Stimulated activated CD8-positive, alpha-beta memory T cell treated with anti-CD3 and anti-CD28 coated beads, Interleukin-12 subunit alpha, Interleukin-12 subunit beta, amount 100 ng/mL, for 1 hour (primary cell): ENCODE measurements at places on chromosomes 1 and 21.
A peak's percentile ranks its signal among the peaks of the same experiment; 100 is the strongest.

- no peak for DNase-seq
Observed at GRCh38 chr1:179066471-179066870, 15.4 kb upstream of the TOR3A start.

DNA sequence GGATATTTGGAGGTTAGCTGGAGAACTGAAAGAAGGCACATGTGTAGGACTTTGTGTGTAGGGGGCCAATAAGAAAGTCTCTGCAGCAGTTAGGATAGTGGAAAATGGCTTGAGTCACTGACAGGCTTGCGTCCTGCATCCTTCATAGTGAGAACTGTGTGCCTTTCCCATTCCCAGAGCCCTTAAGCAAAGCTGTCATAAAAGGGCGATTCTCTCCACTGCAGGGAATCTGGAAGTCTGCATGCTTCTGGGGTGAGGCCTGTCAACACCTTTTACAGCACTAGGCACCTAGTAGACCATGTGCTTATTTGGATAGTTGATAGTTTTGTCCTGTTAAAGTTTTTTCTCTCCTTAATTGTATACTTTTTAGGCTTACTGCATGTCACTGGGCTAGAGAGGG, 39.4 kb upstream of the MACF1 start:
- no peak for DNase-seq

DNA sequence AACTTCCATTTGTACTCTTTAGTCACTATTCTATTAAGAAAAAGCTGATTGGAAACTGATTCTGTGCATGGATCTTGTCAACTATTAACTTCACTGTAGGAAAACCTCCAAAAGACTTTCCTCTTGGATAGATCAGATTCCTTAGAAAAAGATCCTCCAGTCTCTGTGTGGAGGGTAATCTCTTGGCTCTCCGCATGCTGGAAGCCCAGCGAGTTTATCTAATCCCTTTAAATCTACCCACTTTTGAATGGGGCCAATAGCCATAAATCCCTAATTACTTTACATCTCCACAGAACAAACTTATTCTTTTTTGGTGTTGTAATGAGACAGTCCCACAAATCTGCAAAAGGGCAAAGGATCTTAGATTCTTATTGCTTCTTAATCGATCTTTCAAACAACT, 1206.4 kb upstream of the ADGRL4 start:
- DNase-seq = no peak

DNA sequence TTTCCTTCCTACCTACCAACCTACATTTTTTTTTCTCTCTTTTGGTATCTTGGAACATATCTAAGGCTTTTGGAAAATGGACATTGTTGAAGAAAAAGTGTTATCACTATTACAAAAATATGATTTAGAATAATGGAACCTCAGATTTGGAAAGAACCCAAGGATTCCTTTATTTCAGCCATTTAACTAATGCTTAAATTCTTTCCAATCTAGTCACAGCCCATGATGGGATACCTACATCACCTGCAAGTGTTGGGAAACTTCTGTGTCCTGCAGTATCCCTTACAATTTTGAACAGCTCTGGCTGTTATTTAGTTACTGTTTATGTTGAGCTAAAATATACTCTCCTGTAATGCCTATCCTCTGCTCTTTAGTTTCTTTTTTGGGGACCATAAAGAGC, 22.3 kb upstream of the APOBEC4 start:
- no peak for DNase-seq

GRCh38 chr1:169060919-169061639, 45.4 kb upstream of the ATP1B1 start:
- DNase-seq = no peak

DNA sequence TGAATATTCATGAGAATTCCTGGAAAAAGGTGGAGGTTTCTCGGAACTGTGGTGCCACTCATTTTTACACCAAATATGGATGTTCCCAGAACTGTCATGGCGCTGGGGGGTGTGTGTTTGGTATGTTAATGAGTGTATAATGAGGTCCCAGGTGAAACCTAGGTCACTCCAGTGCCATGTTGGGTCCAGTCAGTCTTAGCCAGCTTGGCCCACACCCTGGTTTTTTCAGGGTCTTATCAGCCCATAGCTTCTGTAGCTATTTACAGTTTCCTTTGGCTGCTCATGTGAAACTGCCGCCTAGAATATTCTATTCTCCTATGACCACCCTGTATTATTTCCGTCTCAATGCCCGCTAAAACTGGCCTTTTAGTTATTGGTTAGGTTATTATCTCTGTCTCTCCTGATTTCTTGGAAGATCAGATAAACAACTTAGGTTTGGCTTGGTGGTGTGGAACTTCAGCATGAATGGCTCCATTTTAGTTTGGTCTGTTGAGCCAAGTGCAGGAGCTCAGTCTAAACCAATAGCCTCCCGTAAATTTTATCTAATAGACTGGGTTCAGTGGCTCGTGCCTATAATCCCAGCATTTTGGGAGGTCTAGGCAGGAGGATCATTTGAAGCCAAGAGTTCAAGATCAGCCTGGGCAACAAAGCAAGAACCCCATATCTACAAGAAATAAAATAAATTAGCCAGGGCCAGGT, 42.1 kb upstream of the EDARADD start:
- no peak for DNase-seq

- no peak for DNase-seq
Observed at GRCh38 chr1:172145656-172146055, 274.8 kb upstream of the C1orf105 start.

DNA sequence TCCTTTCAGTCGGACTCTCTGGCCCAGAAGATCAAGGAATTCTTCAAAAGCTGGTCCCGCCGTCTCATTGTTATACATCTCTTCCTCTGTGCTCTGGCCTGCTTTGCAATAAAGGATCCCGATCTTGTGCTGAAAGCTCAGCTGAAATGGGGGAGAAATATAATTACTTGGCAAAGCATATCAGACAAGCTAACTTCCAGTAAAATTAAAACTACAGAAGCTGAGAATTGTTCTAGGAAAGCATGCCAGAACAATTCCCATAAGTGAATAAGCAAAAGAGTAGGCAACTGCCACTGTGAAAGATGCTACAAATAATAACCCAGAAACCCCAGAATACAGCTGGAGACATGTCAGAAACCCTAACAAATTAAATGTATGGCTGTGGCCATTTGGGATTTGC, 146.1 kb downstream of the SIPA1L2 start:
- no peak for DNase-seq

GRCh38 chr1:21587602-21587953, 78.4 kb downstream of the ALPL start:
- DNase-seq = no peak

GRCh38 chr21:46452710-46453109, 6.0 kb upstream of the DIP2A start:
- DNase-seq = no peak

DNA sequence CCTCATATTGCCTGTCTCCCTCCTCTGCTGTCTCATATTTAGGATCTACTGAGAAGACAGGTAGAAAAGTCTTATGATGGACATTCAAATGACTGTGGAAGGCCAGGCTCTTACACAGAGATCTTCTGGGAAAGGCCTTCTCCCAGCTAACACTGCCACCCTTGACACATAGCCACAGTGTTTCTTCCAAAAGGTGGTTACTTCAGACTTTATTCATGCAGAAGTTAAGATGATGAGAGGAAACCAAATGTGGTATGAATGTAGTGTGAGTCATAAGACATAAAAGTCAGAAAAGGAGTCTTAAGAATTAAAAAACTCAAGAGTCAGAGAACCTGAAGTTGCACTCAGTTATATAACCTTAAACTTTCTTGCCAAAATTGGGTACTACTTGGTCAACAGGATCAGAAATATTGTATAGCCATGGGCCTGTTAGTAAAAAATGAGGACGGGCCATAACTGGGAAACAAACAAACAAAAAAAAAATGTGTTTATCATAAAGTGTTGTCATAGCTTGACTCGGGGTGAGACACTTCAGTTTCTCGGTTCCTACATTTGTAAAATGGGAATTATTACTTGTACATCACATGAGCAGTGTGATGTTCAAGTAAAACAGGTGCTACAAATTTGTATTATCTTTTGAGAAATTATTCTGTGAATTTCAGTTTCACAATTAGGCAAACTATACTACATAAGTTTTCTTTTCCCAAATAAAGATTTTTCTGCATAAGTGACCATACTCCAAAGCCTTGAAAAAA, 1.2 kb upstream of the DENND1B start:
- DNase-seq = peak; percentile 4

DNA sequence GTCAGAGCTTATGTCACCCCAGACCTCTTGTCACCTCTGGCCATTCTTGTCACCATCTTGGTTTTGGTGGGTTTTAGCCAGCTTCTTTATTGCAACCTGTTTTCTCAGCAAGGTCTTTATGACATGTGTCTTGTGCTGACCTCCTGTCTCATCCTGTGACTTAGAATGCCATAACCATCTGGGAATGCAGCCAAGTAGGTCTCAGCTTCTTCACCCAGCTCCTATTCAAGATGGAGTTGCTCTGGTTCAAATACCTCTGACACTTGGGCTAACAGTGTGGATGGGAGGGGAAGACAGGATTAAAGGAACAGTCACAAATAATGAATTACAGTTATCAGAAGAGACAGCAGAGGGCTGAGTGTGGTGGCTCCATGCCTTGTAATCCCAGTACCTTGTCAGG, 30.5 kb upstream of the PIK3CD start:
- DNase-seq = no peak

DNA sequence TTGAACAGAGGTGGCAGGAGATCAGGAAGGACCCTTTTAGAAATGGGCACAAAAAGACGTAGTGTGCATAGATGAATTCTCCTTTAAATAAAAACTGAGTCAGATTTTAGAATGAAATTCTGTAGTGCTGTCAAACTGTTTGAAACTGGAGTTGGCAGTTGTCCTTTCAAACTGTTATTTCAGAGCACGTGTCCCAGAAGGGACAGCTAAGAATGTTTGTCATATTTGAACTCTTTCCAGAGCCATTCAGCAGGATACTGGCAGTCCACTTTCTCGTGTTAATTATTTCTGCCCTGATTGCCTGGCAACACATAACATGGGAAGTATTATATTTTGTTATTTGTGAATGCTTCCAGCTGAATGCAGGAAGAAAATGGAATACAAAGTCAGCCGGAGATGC, 212.3 kb upstream of the DPYD start:
- DNase-seq = no peak

GRCh38 chr1:173478094-173478674, 1.0 kb downstream of the PRDX6 start:
- DNase-seq = no peak

DNA sequence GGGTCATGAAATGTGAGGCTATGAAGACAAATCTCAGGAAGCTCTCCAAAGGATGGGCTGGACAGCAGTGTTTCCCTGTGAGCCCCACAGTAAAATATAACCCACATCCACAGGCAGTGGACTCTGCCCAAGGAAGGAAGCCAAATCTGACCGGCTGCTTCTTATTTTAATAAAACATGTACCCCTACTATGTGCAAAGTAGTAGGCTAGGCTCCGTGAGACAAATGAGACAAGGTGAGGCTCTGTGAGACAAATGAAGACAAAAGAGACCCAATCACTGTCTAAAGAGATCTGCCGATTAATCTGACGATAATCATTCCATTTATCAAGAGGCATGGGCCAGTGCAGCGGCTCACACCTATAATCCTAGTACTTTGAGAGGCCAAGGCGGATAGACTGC, 2.1 kb downstream of the ASAP3 start:
- DNase-seq = no peak

DNA sequence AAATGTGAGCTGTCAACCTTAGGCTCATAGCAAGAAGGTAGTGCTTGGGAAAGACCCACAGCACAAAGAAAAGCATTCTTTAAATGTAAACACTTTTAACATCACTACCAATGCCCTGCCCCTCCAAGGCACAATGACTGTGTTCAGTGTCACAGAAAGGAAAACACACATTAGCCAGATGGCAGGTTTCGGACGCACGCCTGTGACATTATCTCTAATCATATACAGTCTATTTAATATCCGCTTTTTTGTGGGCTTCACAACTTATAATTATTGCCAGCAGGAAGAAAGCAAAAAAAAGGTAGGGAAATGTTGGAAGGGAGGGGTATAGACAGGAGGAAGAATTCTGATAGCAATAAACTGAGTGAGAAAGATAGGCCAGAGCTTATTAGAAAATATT, 112.4 kb upstream of the BEND5 start:
- DNase-seq = no peak

- no peak for DNase-seq
Observed at GRCh38 chr1:66642992-66643391, 109.0 kb downstream of the SGIP1 start.

GRCh38 chr1:237894131-237894530, 3.4 kb upstream of the ZP4 start:
- DNase-seq = no peak

GRCh38 chr21:45901061-45901690, 80.4 kb upstream of the COL6A1 start:
- DNase-seq = no peak

GRCh38 chr1:21704145-21704544, 35.0 kb upstream of the RAP1GAP start:
- no peak for DNase-seq

GRCh38 chr1:65791396-65791795, 1.3 kb upstream of the PDE4B start:
- DNase-seq = no peak

DNA sequence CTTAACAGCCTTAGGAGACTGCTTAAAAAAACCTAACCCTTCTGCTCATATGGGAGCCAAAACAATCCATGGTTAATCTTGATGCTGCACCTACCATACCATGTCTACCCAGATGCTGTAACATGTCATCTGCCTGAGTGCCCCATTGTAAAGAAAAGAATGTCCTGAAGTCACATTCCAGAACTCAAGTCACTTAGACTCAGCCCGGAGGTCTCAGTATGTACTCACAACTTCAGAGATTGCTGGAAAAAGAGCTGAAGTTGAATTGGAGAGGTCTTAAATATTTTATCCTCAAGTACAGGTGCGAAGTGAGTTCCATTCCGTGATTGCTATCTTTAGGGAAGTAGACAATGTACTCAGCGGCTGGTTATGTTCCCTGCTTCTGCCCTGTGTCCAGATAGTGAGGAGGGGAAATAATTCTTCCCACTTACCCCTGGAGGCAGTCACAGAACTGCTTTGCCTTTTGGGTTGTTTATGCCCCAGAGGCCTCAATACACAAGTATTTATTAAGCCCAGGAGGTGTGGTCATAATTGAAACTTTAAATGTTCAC, 57.5 kb upstream of the HOOK1 start:
- DNase-seq = no peak

DNA sequence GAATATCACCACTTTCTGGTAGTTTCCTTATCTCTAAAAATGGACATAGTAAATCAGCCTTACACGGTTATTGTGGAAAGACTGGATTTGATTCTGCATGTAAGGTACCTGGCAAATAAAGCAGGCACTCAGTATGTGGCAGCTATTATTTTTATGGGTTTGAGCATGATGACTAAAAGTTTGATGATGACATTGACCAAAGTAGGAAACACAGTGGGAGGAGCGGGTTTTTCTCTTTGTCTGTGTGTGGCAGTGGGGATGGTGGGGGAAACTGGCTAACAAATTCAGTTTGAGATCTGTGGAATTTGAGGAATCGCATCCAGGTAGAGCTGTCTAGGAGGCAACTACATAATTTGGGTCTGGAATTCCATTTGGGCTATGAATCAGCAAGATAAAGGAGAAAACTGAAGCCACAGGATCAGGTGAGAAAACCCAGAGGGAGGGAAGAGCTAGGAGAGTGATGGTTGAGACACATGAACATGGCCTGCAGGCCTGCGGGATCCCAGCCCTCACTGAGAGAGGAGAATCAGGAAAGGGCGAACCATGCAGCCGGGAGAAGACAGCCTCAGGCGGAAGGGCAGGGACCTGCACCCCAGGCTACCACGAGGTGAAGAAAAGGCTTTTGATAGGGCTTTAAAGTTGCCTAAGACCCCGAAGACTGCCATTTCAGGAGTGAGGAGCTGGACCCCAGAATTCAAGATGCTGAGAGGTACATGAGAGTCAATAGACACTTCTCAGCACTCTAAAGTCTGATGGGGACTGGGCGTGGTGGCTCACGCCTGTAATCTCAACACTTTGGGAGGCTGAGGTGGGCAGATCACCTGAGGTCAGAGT, 52.2 kb downstream of the MEF2D start:
- DNase-seq = no peak
